ENCODE measurements at places on chromosomes 6 and 20. TPM values are rescaled to one million over a fixed set of nuclear protein-coding genes. Genes with fewer than 3 reads are reported as not detected.

GRCh38 chr6:161169035-161169434, 104.8 kb downstream of the AGPAT4 start:
- DNase-seq: no peak

DNA sequence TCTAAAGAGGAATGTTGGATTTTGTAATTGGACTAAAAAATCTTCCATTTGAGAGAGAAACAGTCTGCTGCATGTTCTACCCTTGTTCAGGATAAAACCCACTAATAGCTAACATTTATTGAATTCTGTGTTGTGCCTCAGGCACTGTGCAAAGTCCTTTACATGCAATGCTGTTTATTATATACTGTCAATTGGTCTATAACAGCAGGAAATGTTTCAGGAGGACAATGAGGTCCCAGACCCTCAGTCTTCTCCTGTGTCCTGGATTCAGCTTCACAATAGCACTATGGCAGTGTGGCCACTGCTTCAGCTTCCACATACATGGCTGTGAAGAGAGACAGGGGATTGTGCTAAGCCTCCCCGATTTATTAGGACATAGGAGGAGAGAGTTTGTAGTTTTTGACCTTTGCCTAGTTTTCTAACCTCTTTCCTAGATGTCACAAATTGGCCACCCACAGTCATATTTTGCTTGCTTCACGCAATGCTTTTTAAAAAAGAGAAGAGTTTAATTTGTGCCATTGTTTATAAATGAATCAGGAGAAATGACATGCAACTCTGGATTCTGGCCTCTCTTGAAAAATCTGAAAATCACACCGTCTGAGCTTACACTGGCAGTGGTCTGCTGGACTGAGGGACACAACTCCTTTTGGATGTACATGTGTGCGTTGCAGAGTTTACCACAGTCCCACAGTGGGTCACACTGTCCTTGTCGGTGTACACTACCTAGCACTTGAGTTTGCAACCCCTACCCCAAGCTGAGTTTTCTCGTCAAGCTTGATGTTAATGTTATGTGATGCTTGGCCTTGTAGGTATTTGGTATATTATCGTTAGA, 11.3 kb downstream of the PTPN1 start:
- DNase-seq: no peak

DNA sequence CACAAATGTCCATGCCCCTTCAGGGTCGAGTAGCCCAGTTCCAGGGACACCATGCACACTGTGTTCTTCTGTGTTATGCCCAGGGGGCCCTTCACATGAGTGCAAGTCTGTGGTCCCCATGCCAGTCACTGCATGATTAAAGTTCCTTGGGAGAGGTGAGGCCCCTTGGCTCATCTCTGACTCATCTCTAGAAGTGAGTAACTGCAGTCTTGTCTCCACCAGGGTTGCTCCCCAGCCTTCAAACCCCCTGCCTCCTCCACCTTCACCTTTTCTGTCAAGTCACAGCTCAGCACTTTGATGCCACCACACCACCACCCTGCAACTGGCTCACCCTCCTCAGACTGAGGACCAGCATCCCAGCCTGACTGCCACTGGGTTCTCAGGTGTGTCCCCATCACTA, 161.7 kb downstream of the UNC5CL start:
- no peak for DNase-seq

The CRISP1 gene
- not detected for total RNA-seq

The ARMH2 gene
- 7.1 TPM for total RNA-seq

GRCh38 chr6:140041571-140042332, 667.3 kb upstream of the CITED2 start:
- no peak for DNase-seq
